ENCODE measurements at places on chromosomes 5 and 9. TPM values are rescaled to one million over a fixed set of nuclear protein-coding genes. Genes with fewer than 3 reads are reported as not detected.

DNA sequence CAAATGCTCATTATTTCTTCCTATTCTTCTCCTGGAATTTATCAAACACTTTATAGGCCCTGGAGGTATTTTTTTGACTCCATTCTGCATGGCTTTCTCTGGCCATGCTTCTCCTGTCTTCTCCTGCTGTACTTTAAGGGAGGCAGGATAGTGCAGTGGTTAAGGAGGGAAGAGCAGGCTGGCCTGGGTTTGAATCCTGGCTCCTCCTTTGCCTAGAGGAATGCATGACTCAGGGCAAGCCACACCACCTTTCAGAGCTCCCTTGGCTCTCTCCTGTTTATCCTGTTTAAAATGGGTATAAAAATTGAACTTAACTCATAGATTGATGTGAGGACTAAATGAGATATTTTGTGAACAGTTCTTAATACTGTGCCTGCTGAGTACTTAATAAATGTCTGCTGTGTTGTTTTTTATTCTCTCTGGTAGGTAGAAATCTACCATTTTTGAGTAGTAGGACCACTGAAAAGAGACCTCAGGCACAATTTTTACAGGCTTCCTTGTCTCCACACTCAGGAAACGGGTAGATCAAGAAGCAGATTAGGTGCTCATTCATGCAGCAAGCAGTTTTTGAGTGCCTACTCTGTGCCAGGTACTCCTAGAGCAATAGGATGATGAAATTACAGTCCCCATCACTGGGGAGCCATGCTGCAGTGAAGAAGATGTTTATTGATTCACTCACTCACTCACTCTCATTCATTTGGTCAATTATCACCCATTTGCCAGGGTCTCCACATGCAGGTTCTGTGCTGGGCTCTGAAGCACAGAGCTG, 32.7 kb upstream of the ARAP3 start:
- no peak for DNase-seq

DNA sequence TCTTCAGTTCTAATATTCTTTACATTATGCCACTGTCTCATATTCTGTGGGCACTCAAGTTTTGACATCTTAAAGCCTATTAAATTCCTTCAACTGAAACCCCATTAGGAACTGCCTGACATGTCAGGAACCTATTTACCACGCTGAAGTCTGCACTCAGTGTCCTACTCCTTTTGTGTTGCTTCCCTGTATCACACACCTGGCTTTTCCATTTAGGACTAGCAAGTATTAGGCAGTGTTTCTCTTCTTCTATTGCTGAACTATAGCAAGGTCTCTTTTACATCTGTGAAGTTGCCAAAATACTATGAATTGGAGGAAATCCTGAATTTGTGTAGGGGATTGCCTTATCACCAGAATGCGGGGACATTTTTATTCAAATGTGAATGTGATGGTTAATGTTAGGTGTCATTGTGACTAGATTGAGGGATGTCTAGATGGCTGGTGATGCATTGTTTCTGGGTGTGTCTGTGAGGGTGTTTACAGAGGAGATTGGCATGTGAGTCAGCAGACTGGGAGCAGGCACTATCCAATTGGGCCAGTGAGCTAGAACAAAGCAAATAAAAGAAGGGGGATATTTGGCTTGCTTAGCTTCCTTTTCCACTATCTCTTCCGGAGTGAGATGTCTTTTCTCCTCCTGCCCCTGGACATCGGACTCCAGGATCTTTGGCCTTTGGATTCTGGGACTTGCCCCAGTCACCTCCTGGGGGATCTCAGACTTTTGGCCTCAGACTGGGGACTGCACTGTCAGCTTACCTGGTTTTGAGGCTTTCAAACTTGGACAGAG, 21.2 kb upstream of the VCAN start:
- no peak for DNase-seq

PCDHB13 gene
- 1.3 TPM for total RNA-seq

CRHBP gene
- total RNA-seq: 0.11 TPM

EIF4E1B gene
- total RNA-seq: not detected

DNA sequence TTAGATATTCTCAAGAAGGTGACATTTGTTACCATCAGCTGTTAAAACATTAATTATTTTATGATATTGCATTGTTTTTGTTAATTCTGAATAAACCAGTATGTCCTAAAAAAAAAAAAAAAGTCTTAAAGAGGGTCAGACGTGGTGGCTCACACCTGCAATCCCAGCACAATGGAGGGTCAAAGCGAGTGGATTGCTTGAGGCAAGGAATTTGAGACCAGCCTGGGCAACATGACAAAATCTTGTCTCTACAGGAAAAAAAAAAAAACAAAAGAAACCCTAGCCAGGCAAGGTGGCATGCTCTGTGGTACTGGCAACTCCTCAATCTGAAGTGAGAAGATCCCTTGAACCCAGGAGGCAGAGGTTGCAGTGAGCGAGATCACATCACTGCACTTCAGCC, 46.8 kb downstream of the CYLC2 start:
- no peak for DNase-seq

DNA sequence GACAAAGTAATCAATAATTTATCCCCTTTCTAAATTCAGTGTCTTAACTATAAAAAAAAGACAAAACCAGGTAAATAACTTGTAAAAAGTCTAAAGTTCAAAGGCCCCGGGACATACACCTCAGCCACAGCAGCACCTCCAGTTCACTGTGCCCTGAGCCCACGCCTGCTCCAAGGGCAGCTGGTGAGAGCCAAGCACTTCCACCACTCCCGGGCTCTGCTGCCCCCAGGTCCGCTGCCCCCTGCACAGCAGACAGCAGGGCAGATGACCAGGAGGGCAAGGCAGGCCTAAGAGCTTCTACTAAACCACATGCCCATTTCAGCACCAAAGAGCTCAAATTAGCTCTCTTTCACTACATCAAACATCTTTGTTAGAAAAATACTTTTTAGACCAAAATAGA, 91.9 kb downstream of the CAMSAP1 start:
- no peak for DNase-seq

GRCh38 chr5:99369797-99370593, 441.2 kb upstream of the CHD1 start:
- DNase-seq: no peak

ACOT12 gene
- total RNA-seq: not detected

GRCh38 chr5:173258466-173258865, 23.5 kb upstream of the NKX2-5 start:
- no peak for DNase-seq

C5orf52 gene
- not detected for total RNA-seq

DNA sequence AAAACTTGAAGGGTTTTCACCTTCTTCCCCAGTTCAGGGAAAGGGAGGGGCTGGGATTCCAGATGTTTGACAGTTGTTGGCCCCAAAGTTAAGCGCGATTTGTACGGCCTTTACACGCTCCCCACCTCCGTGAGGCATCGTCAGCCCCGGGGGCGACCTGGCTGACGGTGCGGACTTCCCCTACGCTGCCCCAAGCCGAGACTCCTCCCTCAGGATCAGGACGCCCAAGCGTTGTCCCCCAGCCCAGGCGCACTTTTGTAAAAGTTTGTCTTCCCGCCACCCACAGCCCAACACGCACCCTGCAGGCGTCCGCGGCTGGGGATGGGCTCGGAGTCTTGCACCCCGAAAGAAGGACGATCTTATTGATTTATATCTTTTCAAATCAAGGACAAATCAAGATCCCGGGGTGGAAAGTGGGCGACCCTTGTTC, 713 bp downstream of the MOB3B start:
- DNase-seq: no peak

DNA sequence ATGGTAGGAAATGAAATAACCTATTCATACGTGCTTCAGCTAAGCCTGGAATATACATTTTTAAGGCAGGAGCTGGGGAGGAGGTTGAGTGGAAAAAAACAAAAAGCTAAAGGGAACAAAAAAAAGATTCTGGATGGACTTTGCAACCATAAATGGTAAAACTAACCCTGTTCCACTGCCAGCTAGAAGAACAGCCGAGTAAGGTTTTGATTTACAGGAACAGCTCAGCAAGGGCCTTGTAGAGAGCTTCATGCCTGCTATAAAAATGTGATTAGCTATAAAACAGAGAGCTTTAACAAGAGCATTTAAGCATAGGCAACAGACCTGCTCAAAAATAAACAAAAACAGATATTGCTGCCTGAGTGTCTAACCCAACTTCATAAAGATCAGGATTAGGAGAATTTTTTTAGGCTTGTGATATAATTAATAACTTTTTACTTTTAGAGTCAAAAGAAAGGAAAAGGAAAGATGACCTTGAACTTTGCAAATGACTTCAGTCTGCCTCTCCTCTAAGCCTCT, 194.8 kb downstream of the FBXL7 start:
- DNase-seq: no peak
